Cerebellum (tissue), 4 donors: ENCODE measurements at places on chromosomes 7 and 10. TPM values are rescaled to one million over a fixed set of nuclear protein-coding genes. Genes with fewer than 3 reads are reported as not detected.

RPS24 gene
- 1,219 TPM for total RNA-seq

ADARB2 gene
- 8.2 TPM for total RNA-seq

SH2D4B gene
- total RNA-seq = 0.36 TPM

GPR85 gene
- 58.8 TPM for total RNA-seq

EN2 gene
- total RNA-seq = 11.9 TPM

KCND2 gene
- 102 TPM for total RNA-seq

UCN3 gene
- 0.27 TPM for total RNA-seq

AUTS2 gene
- 298 TPM for total RNA-seq

SPDYE18 gene
- total RNA-seq = 1.3 TPM

ITIH5 gene
- 19.4 TPM for total RNA-seq

ARL5B gene
- total RNA-seq = 65.8 TPM

NAT16 gene
- 2.1 TPM for total RNA-seq

NUTM2A gene
- total RNA-seq = 1.7 TPM

SAMD9L gene
- 2.4 TPM for total RNA-seq

SLC29A4 gene
- total RNA-seq = 22.6 TPM

WDFY4 gene
- total RNA-seq = 1.7 TPM

HEPACAM2 gene
- total RNA-seq = 0.18 TPM

C10orf143 gene
- total RNA-seq = 0.82 TPM

SPDYE5 gene
- not detected for total RNA-seq

FEZF1 gene
- total RNA-seq = not detected

ADAMTS14 gene
- 1.2 TPM for total RNA-seq

C10orf53 gene
- total RNA-seq = 0.18 TPM

AFAP1L2 gene
- total RNA-seq = 9.8 TPM

COMTD1 gene
- total RNA-seq = 13.8 TPM

HKDC1 gene
- total RNA-seq = 0.91 TPM

SLC18A2 gene
- total RNA-seq = 6.5 TPM

ECHS1 gene
- total RNA-seq = 23.7 TPM

NUTM2B gene
- 1.3 TPM for total RNA-seq

NPSR1 gene
- total RNA-seq = 4.4 TPM

CNPY4 gene
- total RNA-seq = 15.2 TPM

STRIP2 gene
- 4.9 TPM for total RNA-seq

VENTX gene
- 0.09 TPM for total RNA-seq

ATOH7 gene
- 1.5 TPM for total RNA-seq

KAZALD1 gene
- 1.3 TPM for total RNA-seq

BLNK gene
- total RNA-seq = 0.27 TPM

OLAH gene
- not detected for total RNA-seq

PRTFDC1 gene
- total RNA-seq = 24.3 TPM

AKR1C8 gene
- total RNA-seq = 0.45 TPM

PLEKHA1 gene
- total RNA-seq = 34.0 TPM

SSC4D gene
- total RNA-seq = 0.73 TPM

CALU gene
- total RNA-seq = 44.6 TPM

TRIM50 gene
- total RNA-seq = not detected

GPER1 gene
- total RNA-seq = 0.73 TPM

FRG2B gene
- total RNA-seq = not detected

LOXL4 gene
- 0.27 TPM for total RNA-seq
